ENCODE measurements at places on chromosomes 12 and 14.
A peak's percentile ranks its signal among the peaks of the same experiment; 100 is the strongest.

- peak; percentile 45 for DNase-seq
Observed at GRCh38 chr12:64160711-64161060, 61.4 kb downstream of the KICS2 start.

DNA sequence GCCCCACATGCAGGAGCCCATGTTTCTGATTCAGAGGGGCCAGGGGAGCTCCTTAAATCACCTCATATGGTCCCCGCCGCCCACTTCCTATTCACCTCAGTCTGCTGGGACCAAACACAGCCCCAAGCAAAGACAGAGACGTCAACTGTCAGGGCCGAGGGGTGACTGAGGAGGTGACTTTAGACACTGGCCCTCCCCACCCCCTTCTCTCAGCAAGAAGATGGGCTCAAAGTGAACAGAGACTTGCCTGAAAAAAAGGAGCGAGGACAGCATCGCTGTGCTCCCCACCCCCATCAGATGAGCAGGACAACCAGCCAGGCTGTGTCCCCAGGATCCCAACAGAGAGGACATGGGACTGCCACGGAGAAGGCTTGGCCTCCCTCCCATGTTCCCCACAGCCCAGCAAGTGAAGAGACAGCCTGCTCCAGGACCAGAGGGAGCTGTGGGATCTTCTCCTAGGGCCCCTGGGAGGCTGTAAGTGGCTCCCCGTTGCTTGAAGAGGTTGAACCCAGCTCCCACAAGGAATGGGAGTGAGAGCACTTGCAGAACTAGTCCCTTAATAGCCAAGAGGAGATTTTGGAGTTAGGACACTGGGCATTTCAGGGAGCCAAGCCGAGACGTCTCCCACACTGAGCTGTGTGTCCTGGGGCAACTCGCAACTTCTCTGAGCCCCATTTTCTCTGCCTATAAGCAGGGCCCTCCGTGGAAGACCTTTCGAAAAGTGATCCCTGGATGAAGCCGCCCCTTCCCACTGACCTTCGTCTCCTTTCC is 1.3 kb upstream of the KRT79 start:
- no peak for DNase-seq

- DNase-seq: peak; percentile 47
Observed at GRCh38 chr12:12265571-12266388, 1.1 kb downstream of the LRP6 start.

GRCh38 chr14:53310412-53310811 is 157.3 kb upstream of the DDHD1 start:
- DNase-seq: no peak

DNA sequence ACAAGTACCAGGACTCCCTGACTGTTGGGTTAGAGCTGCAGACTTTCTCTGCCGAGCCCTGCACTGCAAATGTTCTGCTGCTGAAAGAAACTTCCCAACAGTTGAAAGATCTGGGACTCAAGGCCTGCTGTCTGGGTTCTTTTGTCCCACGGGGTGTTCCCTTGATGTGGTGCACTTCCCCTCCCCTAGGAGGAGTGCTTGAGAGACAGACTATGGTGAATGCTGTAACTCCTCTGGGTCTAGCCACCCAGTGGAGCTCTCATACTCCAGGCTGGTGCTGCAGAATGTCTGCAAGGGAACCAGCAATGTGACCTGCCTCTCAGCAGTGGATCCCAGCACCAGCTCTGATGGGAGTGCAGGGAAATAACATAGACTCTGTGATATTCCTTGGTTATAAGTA is 129.2 kb upstream of the SLCO1B1 start:
- no peak for DNase-seq

GRCh38 chr14:91484186-91484585 is 25.9 kb downstream of the PPP4R3A start:
- DNase-seq: no peak

- no peak for DNase-seq
Observed at GRCh38 chr14:101184104-101184455, 280.6 kb upstream of the RTL1 start.

DNA sequence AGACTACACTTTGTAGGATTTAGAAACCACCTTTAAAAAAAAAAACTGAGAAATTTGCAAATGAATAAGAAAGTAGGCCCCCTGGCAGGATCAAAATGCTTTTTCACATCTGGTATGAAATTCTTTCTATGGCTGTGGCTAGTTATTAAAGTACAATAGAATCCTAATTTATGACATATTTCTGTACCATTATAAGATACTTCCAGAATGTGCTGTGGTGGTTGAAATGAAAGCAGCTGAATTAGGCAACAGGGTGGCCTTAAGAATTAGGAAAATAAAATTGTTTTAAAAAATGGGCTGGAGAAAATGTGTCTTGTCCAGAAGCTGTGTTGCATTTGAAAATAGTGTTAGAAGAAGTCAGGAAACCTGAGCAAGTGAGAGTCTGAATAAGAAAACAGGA is 85.9 kb upstream of the PDE3A start:
- no peak for DNase-seq

- DNase-seq: no peak
Observed at GRCh38 chr12:57063991-57064685, 14.2 kb upstream of the MYO1A start.

DNA sequence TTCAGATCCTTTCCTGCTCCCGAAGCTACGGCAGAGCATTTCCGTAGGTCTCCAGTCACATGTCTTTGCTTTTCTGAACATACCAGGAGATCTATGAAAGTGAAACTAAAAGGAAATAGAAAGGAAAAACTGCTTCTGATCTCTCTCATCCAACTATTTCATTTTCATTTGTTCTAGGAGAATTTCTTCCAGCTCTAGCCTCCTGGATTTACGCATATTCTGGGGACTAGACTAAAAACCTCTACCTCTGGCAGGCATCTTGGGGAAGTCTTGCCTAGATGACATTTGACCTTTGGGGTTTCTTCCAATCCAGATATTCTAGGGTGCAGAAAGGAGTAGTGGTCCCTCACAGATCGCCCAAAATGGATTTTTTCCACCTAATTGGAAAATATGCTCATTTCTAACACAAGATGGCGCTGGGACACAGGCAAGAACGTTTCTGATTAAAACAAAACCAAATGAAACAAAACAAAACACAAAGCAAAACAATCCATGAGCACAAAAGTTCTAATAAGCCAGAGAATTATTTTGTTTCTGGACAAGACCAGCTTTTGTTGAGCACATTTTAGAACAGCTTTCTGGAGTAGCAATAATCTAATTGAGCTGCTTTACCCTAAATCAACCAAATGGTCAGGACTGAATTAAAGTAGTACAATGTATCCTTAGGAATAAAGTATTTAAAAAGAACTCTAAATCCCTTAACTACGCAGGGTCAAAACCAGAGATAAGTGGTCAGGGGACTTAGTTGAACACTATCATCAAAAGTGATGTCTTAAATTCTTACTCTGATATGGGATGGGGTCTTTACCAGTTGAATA is 12.3 kb upstream of the PARP11 start:
- peak; percentile 37 for DNase-seq

DNA sequence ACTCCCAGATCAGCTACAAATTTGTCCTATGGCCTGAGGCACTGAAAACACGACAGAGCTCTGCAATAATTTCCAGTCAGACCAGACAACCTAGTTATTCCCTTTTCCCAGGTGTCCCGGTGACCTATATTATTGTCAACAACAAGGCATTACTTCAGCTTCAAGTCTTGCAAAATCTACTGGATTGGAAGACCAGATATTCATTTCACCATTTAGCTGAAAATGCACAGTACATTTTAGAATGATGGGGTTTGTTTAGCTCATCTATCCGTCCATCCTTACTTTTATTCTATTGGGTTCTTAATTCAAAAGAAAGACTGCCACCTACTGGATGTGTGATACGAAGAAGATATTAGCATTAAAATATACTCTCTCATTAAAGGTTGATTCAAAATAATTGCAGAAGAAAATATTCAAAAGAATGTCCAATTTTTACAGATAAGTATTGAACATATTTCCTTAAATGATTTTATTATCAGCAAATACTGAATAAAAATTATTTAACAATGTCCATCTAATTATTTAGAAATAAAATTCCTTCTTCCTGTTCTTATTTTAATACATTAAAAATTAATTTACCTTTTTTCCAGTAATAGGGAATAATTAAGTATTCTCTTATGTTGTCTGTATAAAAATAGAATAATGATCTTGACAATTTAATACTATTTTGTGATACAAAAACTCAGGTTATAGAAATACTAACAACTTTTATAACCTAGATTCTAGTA is 244.9 kb upstream of the LRIG3 start:
- peak; percentile 58 for DNase-seq

DNA sequence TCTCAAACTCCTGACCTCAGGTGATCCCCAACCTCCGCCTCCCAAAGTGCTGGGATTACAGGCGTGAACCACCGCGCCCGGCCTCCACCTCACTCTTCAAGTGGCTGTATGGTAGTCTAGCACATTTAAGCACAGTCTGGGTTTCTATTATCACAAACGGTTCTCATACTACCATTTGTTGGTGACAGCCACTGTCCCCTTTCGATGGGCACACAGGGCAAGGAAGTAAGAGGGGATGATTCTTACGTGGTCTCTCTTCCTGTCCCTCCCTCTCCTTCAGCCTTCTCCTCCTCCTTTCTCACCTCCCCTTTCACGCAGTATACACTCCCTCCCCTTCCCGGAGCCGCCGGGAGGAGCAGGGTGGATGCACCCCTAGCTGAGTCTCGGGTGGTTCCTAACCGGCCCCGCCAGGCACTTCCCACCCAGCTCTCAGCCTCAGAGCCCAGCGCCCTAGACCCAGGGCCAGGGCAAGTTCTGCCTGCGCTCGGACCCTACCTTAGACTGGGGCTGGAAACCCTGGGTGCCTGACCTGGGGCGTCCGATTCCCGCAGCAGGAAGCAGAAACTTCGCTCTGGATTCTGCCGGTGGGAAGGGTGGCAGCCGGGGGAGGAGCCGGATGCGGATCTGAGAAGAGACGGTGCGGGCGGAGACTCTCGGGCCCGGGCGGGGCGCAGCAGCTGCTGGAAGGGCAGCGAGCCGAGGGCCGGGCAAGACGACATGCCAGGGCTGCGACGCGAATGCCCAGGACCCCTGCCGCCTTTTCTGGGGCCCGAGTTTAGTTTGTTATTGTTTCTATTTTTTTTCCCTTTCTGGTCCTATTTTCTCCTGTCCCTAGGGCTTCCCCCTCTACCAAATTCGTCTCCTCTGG is at the start of gene TEP1:
TEP1 (minus strand) TSS at position 626 of the 868 bp plus-strand sequence. CDS start 5,062 bp downstream, outside the sequence.
- DNase-seq: peak; percentile 84

DNA sequence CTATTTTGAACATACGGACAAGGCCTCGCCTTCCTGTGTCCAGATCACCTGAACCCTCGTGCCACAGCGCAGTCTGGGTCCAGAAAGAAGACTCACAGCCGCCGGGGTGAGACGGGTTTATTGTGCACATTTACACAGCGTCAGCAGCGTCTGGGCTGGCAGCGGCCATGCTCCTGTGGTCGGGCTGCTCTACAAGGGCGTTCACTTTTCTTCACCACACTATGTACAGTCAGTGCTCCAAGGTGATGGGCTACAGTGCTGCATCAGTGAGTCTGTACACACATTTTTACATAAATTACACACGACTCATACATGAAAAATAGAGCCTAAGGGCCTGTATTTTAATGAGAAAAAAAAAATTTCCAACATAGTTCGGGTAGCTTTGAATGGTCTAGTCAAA is 18.0 kb downstream of the ZFYVE21 start:
- DNase-seq: peak; percentile 41

DNA sequence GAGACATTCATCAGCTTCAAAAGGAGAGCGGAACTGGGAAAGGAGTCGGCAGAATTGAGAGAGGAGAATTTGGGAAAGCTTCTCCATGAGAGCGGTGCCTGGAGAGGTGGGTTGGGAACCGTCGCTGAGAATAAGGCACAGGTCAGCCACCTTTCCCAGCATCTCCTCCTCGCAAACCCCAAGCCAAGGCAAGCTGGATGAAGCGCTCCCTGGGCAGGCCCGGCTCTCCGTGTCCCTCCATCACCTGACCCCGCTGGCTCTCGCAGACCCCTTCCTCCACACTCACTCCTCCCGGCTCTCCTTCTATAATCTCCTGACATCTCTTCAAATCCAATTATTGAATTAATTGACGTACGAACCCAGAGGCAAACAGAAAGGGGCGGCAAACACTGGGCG is 18.9 kb upstream of the ATP5MC2 start:
- no peak for DNase-seq

DNA sequence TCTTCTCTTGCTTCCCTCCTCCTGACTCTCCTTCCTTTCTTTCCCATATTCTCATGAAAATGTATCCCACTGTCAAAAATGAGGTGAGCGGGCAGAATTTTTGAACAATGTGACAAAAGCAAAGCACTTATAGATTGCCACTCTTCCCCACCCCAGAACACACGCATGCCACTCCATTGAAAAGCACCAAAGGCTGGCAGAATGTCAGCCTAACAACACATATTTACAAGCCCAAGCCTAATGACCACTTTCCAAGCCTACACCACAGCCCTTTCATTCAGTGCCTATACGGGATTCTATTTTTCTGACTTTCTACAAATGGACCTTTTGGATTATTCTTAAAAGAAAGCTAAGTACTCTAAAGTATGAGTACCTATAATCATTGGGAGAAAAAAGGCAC is 62.9 kb upstream of the METAP2 start:
- no peak for DNase-seq

GRCh38 chr12:109600481-109600880 is 26.9 kb downstream of the MVK start:
- DNase-seq: no peak

DNA sequence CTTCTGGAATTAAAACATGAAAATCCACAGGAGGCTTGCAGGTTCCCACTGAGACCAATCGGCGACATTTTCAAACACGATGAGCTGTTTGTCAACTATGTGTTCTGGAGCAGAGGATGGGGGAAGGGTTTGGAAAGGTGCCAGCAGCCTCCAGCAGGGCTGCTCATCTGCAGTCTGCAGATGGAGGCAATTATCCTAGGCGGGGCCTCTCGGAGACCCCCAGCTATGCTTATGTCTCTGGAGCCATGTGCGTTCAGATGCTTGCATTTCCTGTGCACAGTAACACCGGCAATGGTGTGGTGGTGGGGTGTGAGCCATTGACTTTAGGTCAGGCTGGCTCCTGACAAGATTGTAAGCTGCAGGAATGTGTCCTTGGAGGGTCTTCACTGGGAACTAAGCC is 51.7 kb downstream of the RPH3A start:
- DNase-seq: peak; percentile 14

GRCh38 chr12:58621126-58621525 is 299.2 kb downstream of the LRIG3 start:
- DNase-seq: no peak

- no peak for DNase-seq
Observed at GRCh38 chr12:49375406-49375805, 8.1 kb downstream of the SPATS2 start.

GRCh38 chr14:82046512-82047226 is 513.0 kb upstream of the SEL1L start:
- no peak for DNase-seq

DNA sequence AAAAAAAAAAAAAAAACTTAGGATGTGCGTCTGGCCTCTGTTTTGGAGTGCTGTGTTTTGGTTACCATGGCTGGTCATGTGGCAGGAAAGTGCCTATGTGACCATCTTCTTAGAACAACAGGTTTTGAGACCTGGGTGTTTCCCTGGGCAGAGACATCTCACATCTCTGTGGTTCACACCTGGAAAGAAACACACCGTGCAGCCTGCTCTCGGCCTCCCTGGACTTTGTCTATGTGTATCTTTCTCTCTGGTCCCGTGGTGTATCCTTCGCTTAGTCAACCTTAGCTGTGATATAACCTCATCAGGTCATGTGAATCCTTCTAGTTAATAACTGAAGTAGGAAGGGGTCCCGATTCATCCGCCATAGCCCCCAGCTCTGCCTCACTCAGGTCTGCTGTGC is 22.6 kb downstream of the ACADS start:
- peak; percentile 15 for DNase-seq

GRCh38 chr14:58747181-58747580 is 109.4 kb downstream of the DACT1 start:
- DNase-seq: peak; percentile 96

- DNase-seq: no peak
Observed at GRCh38 chr14:31312934-31313333, 105.3 kb upstream of the HECTD1 start.

All from M059J (cell line).